ENCODE measurements at places on chromosomes 3 and 15. TPM values are rescaled to one million over a fixed set of nuclear protein-coding genes. Genes with fewer than 3 reads are reported as not detected.

GRCh38 chr15:69576035-69576526 is 123.5 kb downstream of the RPLP1 start:
- no peak overlapping the region for H3K4me3 ChIP-seq
- no peaks in the 10 kb centered on the region for H3K27me3 ChIP-seq
- no peaks in the 10 kb centered on the region for H3K4me1 ChIP-seq
- no peaks in the 10 kb centered on the region for H3K36me3 ChIP-seq
- H3K27ac ChIP-seq = no peak overlapping the region

- no peaks in the 10 kb centered on the region for H3K4me1 ChIP-seq
- no peak overlapping the region for H3K4me3 ChIP-seq
- H3K27me3 ChIP-seq = no peaks in the 10 kb centered on the region
- no peak overlapping the region for H3K27ac ChIP-seq
- no peaks in the 10 kb centered on the region for H3K36me3 ChIP-seq
These were observed 649.2 kb downstream of the TUSC7 start for GRCh38 chr3:117358717-117359314.

STAC gene
- total RNA-seq = 12.5 TPM

GRCh38 chr15:48581219-48581618 is 64.3 kb downstream of the FBN1 start:
- peaks cover 9% of the 10 kb centered on the region for H3K4me1 ChIP-seq
- H3K4me3 ChIP-seq = no peak overlapping the region
- H3K36me3 ChIP-seq = no peaks in the 10 kb centered on the region
- H3K27me3 ChIP-seq = no peaks in the 10 kb centered on the region

POPDC2 gene
- total RNA-seq = 11.5 TPM

GRCh38 chr3:75260-75659 is 121.3 kb upstream of the CHL1 start:
- H3K27me3 ChIP-seq = no peaks in the 10 kb centered on the region
- DNase-seq = no peak
- H3K27ac ChIP-seq = no peak overlapping the region
- H3K36me3 ChIP-seq = no peaks in the 10 kb centered on the region
- no peak overlapping the region for H3K4me3 ChIP-seq

UQCC5 gene
- total RNA-seq = 14.0 TPM

Data from aorta (tissue), 5 donors.